ENCODE measurements at places on chromosomes 12 and 14.
A peak's percentile ranks its signal among the peaks of the same experiment; 100 is the strongest.

GRCh38 chr14:52692248-52692962 lies 3.0 kb downstream of the ERO1A start:
- no peak for DNase-seq

DNA sequence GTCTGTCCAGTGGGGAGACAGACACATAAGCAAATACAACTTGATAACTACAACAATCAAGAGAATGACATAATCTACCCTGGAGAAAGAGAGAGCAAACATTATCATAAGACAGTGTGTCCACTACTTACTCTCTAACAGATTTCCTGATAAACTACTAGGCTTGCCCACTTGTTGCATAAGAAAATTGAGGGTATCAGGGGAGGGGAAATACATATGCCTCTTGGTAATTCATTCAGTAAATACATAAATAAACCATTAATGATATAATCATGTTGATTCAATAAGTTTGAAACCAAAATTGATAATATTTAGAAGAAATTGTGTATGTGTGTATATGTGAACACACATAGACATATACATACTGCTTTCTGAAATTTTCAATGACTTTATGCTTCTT lies 76.6 kb downstream of the ERGIC2 start:
- DNase-seq: no peak

DNA sequence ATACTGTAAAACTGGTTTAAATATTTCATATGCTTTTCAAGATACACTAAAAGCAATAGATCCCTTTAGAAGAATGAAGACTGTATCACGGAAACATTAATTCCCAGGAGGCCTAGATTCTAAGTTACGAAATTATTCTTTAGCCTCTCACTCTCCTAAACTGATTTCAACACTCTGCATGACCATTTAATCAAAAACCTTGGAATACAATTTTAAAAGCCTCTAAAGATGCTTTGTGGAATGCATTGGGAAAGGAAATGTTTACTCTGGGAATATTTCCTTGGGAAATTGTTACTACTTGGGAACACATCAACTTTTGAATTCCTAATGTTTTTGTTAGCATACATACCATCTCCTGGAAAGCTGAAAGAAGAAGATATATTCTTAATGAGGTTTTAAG lies 255.7 kb upstream of the FAR2 start:
- DNase-seq: no peak

- DNase-seq: no peak
These were observed 99.0 kb downstream of the GARIN6 start for GRCh38 chr12:99746538-99746937.

- DNase-seq: no peak
These were observed 923.1 kb upstream of the MDGA2 start for GRCh38 chr14:48598458-48598857.

GRCh38 chr12:70842942-70843341 lies 77.6 kb downstream of the PTPRR start:
- DNase-seq: no peak

DNA sequence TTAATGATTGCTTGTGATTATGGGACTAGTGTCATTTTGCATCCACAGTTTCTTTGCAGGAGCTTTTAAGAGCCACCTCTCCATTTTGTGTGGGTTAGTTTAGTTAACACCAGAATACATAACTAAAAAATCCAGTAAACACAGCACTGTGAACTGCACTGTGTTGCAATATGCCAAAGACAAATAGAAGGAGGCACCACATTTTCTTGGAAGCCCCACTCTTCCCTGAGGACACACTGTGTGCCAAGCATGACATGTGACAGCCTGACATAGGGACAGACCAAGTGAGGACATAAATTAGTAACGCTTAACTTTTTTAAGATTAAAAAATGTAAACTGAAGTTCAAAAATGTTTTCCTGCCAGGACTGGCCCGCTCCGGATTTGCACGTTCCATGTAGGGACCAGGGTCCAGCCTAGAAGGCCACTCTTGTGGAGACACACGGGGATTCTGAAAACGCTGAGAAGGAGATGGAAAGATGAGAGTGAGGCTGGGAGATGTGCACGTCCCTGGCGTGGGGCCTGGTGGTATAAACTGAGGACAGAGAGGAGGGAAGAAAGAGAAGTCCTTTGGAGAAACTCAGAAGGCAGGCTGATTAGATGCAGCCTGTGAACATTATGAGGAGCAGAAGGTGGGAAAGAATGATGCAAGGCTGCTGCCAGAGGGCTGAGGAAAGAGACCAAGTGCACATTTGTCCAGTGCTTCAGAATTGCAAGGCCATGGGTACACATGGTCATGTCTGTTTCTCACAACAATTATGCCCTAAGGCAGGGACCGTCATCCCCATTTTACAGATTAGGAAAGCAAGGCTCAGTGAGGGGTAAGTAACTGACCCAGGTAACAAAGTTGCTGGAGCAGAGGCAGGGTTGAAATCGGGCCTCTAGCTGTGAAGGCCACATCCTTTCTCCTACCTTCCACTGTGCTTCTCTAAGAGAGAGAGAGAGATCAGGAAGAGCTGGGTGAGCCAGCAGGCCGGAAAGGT lies 45.1 kb downstream of the ISCA2 start:
- no peak for DNase-seq

DNA sequence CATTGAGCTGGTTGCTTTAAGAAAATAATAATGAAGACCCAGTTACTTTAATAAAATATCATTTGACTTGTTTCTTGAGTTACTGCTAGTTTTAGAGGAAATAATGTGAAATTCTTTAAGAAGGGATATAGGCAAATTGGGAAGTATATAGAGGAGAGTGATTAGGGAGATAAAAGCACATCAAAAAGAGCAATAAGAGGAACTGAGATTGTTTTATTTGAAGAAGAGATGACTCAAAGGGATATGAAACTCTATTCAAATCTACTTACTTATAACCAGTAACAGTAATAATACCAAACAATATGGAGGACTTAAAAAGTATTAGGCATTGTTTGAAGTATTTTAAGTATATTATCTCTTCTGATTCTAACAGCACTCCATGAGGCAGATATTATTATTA lies 37.1 kb downstream of the LRRK2 start:
- no peak for DNase-seq

DNA sequence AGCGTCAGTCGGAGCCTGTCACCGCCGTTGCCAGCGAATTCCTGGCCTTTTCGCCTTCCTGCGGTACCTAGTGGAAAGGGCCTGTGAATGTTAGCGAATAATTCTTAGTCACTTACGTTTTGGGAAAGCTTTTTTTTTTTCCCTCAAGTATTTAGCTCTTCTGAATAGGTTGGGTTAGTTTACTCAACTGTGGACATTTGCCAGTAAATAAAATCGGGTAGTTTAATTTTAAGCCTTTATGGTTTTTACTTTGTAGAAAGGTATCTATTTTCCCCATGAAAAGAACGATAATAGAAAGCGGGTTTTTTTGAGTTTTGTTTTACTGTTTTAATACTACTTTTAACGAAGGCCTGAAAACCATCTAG lies 1.7 kb downstream of the YY1 start:
- no peak for DNase-seq

- DNase-seq: no peak
These were observed 89.6 kb upstream of the SOX5 start for GRCh38 chr12:24039113-24039525.

DNA sequence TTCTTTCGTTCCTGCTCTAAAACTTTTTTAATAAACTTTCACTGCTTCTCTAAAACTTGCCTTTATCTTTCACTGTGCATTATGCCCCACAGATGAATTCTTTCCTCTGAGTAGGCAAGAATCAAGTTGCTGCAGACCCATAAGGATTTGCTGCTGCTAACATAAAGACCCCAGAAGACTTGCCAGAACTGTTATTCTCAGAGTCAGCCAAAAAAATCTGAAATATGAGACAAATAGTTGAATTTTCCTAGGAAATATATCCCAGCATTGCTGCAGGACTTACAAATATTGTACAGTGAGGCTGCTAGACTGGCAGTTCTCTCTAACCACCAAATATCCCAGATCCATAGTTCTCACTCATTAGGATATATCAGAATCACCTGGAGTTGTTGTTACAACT lies 349.1 kb upstream of the FLRT2 start:
- no peak for DNase-seq

- DNase-seq: no peak
These were observed 24.1 kb upstream of the ARID2 start for GRCh38 chr12:45705404-45705803.

- no peak for DNase-seq
These were observed 103.4 kb upstream of the RMST start for GRCh38 chr12:97359021-97359690.

GRCh38 chr12:52126050-52126604 lies 46.6 kb downstream of the SMIM41 start:
- no peak for DNase-seq

DNA sequence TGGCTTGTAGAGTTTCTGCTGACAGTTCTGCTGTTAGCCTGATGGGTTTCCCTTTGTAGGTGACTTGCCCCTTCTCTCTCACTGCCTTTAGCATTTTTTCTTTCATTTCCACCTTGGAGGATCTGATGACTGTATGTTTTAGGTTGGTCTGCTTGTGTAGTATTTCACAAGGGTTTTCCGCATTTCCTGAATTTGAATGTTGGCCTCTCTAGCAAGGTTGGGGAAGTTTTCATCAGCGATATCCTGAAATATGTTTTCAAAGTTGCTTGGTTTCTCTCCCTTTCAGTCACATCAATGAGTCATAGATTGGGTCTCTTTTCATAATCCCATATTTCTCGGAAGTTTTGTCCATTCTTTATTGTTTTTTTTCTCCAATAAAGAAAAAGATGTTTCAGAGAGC lies 11.4 kb downstream of the NOPCHAP1 start:
- DNase-seq: no peak

DNA sequence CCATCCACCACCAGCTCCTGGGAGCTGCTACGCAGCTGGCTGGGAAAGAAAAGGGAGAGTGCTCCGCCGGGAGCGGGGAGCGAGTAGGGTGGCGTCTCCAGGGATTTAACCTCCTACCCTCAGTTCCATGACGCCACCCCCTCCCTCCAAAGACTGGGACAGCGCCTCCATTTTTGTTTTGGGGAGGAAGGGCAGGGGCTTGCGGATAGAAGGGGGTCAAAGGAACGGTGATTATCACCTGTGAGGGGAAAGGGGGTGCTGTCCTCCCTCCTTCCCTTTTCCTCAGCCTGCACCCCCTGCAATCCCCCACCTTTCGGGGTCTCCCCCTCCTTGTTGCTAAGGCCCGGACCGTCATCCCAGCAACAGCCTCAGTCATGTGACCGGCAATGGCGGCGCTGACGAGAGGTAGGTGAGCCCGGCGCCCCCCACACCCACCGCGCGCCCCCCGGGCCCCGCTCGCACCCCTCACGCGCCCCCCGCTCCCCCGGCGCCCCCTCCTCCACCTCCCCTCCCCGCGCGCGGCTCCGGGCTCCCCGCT lies at the start of gene DTX3:
DTX3 (plus strand) TSS at position 371 of the 538 bp plus-strand sequence. CDS start 1,694 bp downstream, outside the sequence.
- peak; percentile 33 for DNase-seq

- DNase-seq: no peak
These were observed 54.3 kb downstream of the PEBP1 start for GRCh38 chr12:118190266-118190665.

DNA sequence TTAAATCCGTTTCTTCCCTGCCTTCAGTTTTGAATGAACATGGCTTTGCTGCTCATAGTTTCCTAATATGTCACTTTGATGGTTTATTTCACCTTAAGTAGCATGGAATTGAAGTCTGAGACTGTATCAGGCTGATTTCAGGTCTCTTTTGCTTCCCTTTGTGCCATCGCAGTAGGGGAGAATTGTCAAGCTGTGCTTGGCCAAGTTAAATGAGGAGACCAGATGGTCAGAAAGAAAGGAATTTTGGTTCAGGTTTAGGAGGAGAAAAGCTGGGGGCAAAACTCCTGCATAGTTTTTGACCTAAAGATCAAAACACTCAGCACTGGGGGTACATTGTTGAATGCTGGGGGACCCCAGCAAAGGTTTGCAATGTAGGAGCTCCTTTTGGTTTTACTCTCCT lies 398.4 kb downstream of the NUAK1 start:
- DNase-seq: no peak

- no peak for DNase-seq
These were observed 39.6 kb downstream of the CCER1 start for GRCh38 chr12:90915353-90915752.

DNA sequence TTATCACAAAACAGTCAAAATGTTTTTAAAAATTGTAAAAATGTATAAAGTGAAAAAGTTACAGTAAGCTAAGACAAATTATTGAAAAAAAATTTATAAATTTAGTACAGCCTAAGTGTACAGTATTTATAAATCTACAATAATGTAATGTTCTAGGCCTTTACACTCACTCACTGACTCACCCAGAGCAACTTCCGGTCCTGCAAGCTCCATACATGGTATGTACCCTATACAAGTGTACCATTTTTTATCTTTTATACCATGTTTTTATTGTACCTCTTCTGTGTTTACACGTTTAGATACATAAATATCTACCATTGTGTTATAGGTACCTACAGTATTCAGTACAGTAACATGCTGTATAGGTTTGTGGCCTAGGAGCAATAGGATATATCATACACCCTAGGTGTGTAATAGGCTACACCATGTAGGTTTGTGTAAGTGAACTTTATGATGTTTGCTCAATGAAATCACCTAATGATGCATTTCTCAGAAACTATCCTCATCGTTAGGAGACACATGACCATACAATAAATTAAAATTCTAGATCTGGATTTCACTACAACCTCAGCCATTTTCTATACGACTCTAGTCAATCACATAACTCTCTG lies 66.8 kb downstream of the TXNDC16 start:
- no peak for DNase-seq

DNA sequence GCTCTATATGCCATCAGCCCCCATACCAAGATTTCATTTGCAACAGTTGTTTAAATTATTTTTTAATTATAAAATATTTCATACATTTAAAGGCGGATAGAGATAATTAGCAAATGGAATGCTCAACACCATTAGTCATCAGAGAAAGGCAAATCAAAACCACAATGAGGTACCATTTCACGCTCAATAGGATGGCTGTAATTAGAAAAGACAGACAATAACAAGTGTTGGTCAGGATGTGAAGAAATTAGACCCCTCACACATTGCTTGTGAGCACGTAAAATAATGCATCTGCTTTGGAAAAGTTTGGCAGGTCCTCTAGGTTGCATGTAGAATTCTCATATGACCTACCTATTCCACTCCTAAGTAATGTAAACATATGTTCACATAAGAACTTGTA lies 35.3 kb upstream of the EPS8 start:
- no peak for DNase-seq

- DNase-seq: no peak
These were observed 268.3 kb upstream of the CPNE8 start for GRCh38 chr12:39173726-39174125.
